BJ (cell line): ENCODE measurements at places on chromosomes 2 and 18. TPM values are rescaled to one million over a fixed set of nuclear protein-coding genes. Genes with fewer than 3 reads are reported as not detected.

The CPSF3 gene
- 12.5 and 31.5 TPM in 2 replicates for polyA plus RNA-seq

The GATA6 gene
- polyA plus RNA-seq, result 0.65 and 0.75 TPM in 2 replicates

The C2orf49 gene
- polyA plus RNA-seq, result 12.2 and 14.6 TPM in 2 replicates

DNA sequence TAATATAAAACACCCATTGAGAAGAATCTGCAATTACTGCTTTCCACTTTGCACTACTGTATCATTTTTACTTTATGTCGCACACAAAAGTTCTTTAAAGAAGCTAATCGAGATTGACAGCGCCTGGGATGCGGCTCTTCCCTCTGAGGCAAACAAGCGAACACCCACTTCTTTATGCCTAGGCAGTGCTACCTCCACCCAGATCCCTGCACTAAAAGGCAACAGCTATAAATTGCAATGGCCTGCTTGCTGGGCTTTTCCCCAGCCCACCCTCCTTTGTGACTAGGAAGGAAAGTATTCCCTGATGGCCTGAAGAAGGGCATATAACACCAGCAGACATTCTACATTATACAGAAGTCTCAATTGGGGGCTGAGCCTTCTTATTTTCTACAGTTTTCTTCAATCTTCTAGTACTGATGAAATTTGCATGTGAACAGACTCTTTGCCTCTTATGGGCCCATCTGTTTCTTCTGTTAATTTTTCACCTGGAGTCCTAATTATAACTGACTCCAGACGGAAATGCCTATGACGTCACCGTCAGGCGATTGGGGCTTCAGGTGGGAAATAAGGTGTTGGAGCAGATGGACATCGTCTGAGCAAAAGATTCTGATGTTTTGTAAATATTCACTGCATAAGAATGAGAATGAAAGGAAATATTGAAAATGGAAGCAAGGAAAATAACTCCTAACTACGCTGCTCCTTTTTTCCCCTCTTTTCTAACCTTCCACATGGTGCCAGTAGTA, 138.9 kb upstream of the DCC start:
- no peak for DNase-seq

- peak; percentile 99 for DNase-seq
Measured at GRCh38 chr18:58793361-58793760, 71.3 kb upstream of the ZNF532 start.

DNA sequence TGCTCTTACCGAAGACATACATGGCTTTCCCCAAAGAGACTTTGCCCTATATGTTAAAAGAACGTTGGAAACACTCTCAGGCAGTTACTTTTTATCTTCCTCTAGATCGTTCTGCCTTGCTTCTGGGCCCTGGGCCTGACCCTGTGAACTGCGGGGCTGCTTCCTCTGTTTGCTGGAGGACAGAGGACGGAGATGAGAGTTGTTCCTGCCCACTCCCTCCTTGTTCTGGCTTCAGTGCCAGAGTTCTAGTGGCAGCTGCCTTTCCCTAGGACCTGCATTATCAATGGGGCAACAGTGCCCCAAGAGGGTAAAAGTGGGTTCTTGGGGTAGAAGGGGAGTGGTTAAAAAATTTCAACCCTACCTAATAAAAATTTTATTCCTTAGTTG, 6.5 kb upstream of the FN1 start:
- no peak for DNase-seq

GRCh38 chr2:213101692-213102460, 49.5 kb downstream of the IKZF2 start:
- no peak for DNase-seq

GRCh38 chr2:120938045-120938771, 202.5 kb downstream of the GLI2 start:
- DNase-seq, result no peak

GRCh38 chr2:137173463-137173862, 408.1 kb downstream of the THSD7B start:
- DNase-seq, result no peak

GRCh38 chr18:50706651-50707050, 113.2 kb downstream of the MRO start:
- no peak for DNase-seq

- DNase-seq, result no peak
Measured at GRCh38 chr18:78776151-78776550, 203.5 kb upstream of the SALL3 start.

- no peak for DNase-seq
Measured at GRCh38 chr18:79781331-79781941, 16.3 kb upstream of the KCNG2 start.

- DNase-seq, result no peak
Measured at GRCh38 chr18:5431836-5432575, 111.8 kb downstream of the EPB41L3 start.

- DNase-seq, result no peak
Measured at GRCh38 chr2:96097951-96098823, 18.2 kb downstream of the ADRA2B start.

DNA sequence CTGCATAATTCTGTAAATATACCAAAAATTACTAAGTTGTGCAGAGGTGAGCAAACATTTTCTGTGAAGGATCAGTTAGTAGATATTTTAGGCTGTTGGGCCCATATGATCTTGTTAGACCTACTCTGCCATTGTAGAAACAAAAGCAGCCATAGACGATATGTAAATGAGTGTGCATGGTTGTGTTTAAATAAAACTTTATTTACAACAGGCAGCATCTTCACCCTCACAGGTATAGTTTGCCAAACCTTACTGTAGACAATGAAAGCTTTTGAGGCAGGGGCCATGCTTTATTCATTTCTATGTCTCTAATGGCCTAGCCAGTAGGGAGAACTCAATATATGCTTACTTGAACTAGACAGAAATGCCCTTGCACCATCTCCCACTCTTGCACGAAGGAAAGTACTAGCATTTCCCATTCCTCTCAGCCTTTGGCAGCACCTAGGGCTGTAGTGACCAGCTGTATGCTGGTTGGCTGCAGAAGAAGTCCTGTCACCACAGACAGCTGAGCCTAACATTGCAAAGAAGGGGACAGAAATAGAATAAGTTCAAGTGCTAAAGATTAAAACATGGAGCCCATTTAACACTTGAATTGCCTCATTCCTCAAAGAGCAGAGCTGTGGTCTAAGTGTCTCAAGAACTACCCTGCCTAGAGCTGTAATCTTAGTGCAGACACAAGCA, 305.1 kb upstream of the MGAT5 start:
- no peak for DNase-seq

- no peak for DNase-seq
Measured at GRCh38 chr2:2164326-2164917, 166.7 kb downstream of the MYT1L start.

DNA sequence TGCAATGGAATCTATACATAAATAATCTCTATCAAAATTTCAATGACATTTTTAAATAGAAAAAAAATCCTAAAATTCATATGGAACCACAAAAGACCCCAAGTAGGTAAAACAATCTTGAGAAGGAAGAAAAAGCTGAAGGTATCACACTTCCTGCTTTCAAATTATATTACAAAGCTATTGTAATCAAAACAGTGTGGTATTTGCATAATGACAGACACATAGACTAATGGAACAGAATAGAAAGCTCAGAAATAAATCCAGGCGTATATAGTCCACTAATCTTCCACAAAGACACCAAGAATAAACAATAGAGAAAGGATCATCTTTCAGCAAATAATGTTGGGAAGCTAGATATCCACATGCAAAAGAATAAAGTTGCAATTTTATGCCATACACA, 699.8 kb upstream of the ID2 start:
- no peak for DNase-seq
